Epithelial cell of proximal tubule (primary cell): ENCODE measurements at places on chromosomes 4 and X.
A peak's percentile ranks its signal among the peaks of the same experiment; 100 is the strongest.

GRCh38 chr4:700587-701264, 4.9 kb upstream of the PCGF3 start:
- no peak for DNase-seq

- no peak for DNase-seq
These were observed 158.5 kb upstream of the S100G start for GRCh38 chrX:16491461-16491860.

DNA sequence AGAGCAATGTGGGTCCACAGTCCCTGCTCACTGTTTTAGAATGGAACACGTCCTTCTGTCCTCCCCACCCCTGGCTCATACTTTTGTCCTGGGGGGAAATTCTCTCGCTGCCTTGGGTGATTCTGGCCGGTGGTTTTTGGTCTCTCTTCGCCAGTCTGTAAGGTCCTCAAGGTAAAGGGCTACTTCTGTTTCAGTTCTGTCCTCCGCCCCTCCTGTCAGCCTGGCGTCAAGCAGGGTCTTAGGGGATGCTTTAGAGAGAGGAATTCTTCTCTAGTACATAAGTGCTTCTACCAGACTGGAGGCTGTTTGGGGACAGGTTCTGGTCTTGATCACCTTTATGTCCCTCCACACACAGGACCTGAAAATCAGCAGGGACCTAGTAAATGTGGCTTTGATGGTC, 617 bp upstream of the MRFAP1L1 start:
- DNase-seq, result no peak

DNA sequence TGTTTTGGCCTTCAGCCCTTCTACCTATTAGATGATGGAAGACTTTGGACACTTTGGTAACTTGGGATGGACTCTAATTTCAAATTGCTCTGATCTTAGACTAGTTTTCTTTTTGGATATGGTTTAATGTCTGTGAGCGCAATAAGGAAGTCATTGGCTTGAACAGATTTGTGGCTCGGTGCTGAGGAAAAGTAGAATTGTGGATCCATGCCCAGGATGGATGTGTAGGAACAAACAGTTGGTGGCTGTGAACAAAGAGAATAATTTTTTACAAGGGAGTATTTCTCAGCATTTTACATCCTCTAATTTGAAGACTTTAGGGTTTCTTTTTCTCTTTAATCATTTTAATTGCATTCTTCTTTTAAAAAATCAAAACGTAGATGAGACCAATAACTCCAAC, 327.1 kb downstream of the GLUD2 start:
- DNase-seq, result no peak

- DNase-seq, result no peak
These were observed 21.8 kb downstream of the MID1 start for GRCh38 chrX:10598540-10598939.

- no peak for DNase-seq
These were observed 5.4 kb upstream of the PRICKLE3 start for GRCh38 chrX:49191574-49192011.

GRCh38 chrX:134246282-134246681, 9.3 kb downstream of the CCDC160 start:
- no peak for DNase-seq

GRCh38 chr4:174451718-174452296, 70.5 kb downstream of the HPGD start:
- no peak for DNase-seq

- no peak for DNase-seq
These were observed 174.1 kb upstream of the HS3ST1 start for GRCh38 chr4:11602606-11603340.

- DNase-seq, result no peak
These were observed 12.6 kb upstream of the JADE1 start for GRCh38 chr4:128796934-128797333.

DNA sequence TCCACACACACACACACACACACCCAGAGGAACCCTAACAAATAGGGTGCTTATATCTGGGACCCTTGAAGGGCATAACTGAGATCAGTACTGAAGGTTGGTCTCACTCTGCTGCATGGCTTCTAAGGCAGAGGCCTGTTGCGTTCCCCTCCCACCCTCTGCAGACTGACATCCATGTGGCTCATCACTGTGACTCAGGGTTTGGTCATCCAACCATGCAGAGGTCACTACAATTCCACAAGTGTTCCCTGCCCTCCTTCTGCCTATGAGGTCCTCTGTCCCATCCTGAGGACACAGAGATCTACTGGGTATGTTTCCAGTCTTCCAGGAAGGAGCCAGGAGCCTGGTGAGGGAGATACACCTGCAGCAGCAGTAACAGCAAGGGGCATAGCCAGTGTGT, 55.8 kb downstream of the XAGE2 start:
- no peak for DNase-seq

DNA sequence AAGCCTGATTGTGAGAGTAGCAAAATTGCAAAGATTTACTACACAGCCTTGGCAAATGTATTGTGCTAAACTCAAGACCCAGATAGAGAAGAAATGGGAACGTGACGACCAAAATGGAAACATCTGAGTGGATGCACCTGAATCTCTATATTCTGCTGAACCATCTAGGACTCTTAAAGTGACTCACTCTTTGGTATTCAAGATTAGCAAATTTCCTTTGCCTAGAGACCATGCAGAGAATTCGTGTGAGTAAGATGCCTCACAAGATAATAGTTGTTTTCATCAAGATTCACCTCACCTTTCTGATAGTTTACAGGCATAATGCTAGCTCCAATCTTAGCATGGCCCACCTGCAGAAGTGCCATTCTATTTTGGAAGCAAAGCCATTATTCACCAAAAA, 14.4 kb upstream of the ATOH1 start:
- DNase-seq, result no peak

DNA sequence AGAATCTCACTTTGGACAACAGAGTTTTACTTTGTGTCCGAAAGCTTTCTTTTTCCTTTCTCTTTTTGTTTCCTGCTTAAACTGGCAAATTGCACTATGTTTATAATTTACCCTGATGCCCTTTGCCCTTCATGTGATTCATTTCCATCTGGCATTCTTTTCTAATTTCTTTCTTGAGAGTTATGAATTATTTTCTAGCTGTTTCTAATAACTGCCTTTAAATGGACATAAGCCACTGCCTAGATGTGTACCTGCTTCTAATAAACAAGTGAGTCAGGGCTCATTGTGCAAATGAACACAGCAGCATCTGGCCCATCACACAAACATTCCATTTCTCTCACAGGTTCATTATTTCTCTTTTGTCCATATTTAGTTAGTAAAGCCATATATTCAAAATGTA, 242.3 kb upstream of the GPRIN3 start:
- DNase-seq, result no peak

GRCh38 chr4:53055274-53055673, 193.2 kb downstream of the RASL11B start:
- no peak for DNase-seq

GRCh38 chr4:143344774-143345173, 8.1 kb downstream of the GAB1 start:
- no peak for DNase-seq

- DNase-seq, result peak; percentile 40
These were observed 66.4 kb upstream of the MAOA start for GRCh38 chrX:43589735-43590134.

- no peak for DNase-seq
These were observed 2.0 kb downstream of the BCOR start for GRCh38 chrX:40095583-40096394.

DNA sequence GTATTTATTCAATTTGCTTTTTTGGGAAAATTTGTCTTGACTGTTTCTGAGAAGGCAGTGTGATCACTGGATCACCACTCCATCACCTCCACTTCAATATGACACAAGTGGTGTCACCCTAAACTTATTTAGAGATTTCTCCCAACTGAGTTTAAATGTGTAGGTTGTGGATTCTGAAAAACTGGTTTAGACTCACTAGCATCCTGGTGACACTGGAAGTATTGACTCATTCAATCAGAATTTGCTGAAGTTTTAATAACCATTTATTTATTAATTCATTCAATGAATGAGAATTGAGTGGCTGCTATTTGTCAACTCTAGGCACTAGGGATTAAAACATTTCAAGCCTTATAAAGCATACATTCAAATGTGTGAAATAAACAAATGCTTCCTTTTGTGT, 819.1 kb upstream of the EPHA5 start:
- no peak for DNase-seq

- peak; percentile 83 for DNase-seq
These were observed 40.3 kb downstream of the PDGFC start for GRCh38 chr4:156931267-156931666.

- DNase-seq, result peak; percentile 1
These were observed 123.3 kb downstream of the MBNL3 start for GRCh38 chrX:132365490-132365889.
